ENCODE measurements at places on chromosomes 3 and 15.

- no peak for DNase-seq
Measured at GRCh38 chr15:24862726-24863521, 91.9 kb upstream of the SNRPN start.

GRCh38 chr15:93823971-93824913, 407.1 kb upstream of the MCTP2 start:
- DNase-seq = no peak

DNA sequence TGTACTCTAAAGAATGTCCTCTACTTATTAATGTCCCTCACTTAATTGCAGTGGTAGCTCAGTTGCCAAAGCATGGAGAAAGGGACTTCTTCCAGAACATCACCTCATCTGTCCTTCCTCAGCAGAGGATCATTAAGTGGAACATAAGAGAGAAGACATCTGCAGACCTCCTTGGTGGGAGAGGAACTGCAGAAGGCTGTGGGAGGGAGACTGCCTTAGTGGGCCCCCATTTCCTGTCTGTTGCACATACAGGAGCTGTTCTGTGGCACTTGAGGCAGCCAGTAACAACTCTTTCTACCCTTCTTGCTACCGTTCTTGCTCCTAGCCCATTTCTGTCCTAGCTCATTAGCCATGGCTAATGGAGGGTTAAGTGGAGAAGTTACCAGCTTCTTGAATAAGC, 33.6 kb downstream of the HPS3 start:
- DNase-seq = no peak

GRCh38 chr15:88258093-88258641, 1.6 kb upstream of the NTRK3 start:
- peak; percentile 67 for DNase-seq

GRCh38 chr3:158405507-158405906, 165.5 kb upstream of the MLF1 start:
- no peak for DNase-seq

- no peak for DNase-seq
Measured at GRCh38 chr3:67401921-67402320, 252.5 kb downstream of the SUCLG2 start.
